Prostate gland (tissue), 2 donors: ENCODE measurements at places on chromosomes 2 and 18.

- no peak for DNase-seq
These were observed 4.5 kb upstream of the SFTPB start for GRCh38 chr2:85672456-85672855.

DNA sequence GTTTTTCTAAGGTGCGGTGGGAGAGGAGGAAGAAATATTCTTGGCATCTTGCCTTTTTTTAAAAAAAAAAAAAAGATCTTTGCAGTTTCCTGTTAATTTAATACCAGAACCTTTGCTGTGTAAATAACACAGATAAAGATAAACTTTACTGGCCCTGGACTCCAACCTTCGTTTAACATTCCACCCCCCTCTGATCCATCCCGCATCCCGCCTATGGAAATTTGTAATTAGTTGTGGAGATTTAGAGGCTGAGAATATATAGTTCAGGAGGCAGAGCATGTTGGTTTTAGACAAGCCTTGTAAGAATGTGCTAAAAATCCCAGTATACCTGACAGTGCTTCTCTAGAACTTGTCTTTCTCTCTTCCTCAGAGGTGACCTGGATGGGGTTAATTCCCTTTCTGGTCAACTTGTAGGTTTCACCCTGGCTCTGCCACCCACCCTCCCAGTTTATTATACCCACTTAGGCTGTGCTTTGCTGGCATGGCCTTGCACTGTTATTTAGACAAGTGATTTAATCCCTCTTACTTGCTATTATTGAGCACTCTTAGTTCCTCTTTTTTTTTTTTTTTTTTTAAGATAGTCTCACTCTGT, 2.9 kb upstream of the C2orf72 start:
- no peak for DNase-seq

- DNase-seq: no peak
These were observed 39.1 kb upstream of the PPP1R1C start for GRCh38 chr2:181946444-181947127.

GRCh38 chr2:241788572-241788971, 11.9 kb downstream of the GAL3ST2 start:
- DNase-seq: no peak

GRCh38 chr2:174836377-174836994, 72.2 kb upstream of the CHRNA1 start:
- no peak for DNase-seq

DNA sequence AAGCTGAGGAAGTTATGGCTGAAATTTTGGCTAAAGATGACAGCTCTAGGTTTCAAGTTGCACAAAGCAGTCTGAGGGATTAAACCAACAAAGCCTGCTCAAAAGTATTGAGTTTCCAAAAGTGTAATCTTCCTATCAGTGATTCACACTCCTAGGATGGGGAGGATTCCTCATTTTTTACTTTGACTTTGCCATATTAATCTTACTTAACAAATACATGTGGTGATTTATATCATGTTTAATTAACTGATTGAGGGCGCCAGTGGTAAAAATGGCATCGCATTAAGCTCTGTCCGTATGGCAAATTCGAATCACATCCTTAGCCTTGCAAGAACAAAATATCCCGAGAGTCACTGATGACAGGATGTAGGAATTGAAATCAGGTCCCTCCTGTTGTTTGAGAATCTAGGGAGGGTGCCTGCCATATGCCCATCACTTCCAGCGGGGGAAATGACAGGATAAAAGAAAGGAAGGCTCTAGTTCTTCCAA, 78.1 kb upstream of the ETAA1 start:
- DNase-seq: no peak

DNA sequence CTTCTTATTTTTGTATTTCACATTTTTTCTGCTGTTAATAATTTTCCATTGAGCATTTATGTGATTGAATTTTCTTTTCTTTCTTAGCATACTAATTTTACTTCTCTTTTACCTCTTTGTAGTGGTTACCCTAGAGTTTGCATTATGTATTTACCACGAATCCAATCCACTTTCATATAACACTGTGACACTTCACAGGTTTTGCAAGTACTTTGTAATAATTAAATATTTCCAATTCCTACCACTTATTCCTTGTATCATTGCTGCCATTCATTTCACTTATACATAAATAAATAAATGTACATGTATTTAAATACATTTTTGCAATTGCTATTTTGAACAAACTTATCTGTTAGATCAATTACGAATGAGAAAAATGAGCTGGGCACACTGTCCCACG, 110.8 kb downstream of the TGIF1 start:
- no peak for DNase-seq

DNA sequence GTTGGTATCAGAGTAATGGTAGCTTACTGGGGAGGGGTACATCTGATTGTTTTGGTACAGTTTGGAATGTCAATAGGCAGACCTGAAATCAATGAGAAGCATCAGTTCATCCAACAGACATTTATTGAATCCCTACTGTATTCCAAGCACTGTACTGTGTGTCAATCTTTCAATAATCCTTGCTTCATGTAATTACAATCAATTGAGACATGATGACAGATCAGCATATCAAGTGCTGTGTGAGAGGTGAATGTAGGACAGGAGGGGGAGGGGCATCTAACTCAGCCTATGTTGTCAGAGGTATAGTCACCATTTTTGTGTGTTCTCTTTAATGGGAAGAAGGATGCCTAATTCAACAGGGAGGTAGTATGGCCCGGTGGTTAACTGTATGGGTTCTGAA, 146.9 kb downstream of the SLC4A10 start:
- no peak for DNase-seq

DNA sequence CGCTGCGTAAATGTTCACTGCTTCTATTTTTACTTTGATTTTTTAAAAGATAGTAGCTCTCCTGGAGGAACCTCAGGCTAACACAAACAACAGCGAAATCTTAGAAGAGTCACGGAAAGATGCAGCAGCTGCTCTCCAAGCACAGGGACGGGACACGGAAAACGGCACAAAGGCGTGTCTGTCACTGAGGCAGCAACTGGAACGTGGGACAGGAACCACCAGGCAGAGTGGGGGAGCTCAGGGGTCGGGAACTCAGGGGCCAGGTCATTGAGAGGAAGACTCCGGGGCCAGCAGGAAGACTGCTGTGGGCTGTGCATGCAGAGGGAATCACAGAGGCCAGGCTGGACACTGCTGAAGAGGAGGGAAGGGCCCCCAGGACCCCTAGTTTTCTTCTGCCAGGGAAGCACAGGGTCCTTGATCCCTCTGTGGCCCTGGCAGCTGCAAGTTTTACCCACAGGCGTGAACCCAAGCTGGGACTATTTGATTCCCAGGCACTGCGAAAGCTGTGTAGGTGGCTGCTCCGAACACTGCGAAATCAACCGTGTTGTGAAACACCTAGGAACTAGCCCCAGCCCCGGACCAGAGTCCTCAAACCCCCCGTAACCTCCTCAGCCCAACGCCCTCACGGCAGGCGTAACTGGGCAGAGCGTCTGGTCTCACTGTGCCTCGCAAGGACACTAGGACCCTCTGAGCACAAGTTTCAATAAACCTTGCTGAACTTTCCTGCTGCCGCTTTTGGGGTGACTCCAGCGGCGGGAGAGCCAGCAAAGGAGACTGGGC, 263.0 kb downstream of the EIPR1 start:
- no peak for DNase-seq

DNA sequence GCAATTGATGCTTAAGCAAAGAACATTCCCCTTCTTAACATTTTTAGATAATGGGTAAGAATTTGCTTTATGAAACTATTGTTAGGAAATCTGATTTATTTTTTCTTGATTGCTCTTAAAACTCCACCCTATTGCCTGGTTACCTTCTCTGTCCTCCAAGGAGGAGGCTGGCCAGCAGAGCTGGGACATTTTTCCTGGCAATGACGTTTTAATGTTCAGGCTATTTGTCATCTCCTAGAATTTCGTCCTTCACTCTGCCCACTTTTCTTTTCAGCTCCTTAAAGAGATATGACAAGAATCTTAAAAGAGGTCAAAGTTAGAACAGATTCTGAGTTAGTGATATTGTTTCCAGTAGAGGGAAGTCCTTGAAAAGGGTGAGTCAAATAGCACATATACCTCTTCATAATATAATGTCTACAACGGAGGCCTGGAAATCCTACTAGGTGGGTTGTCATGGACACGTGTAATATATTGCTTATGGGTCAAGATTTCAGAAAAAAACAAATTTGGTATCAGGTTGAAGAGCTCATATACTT, 141.0 kb downstream of the CMPK2 start:
- DNase-seq: no peak

- DNase-seq: no peak
These were observed 53.4 kb downstream of the ZNF638 start for GRCh38 chr2:71385012-71385411.

GRCh38 chr2:173822889-173823542, 142.2 kb downstream of the SP3 start:
- no peak for DNase-seq

GRCh38 chr18:55840601-55841170, 252.7 kb upstream of the TCF4 start:
- DNase-seq: no peak

GRCh38 chr18:55262021-55262560, 302.8 kb upstream of the CCDC68 start:
- DNase-seq: no peak

DNA sequence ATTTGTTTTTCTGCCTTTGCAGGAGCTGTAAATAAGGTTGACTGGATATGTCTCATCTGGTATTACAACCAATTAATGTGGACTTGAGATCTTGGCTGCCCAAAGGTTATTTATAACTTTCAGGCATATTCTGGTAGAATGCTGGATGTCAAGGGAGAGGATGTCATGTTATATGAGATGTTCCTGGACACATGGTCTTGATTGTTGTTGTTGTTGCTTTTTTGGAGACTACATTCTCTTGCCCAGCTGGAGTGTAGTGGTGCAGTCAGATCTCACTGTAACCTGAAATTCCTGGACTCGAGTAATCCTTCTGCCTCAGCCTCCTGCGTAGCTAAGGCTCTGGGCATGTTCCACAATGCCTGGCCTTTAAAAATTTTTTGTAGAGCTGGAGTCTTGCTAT, 83.3 kb downstream of the LCLAT1 start:
- no peak for DNase-seq

- DNase-seq: no peak
These were observed 183.1 kb downstream of the FIGN start for GRCh38 chr2:163552758-163553157.

DNA sequence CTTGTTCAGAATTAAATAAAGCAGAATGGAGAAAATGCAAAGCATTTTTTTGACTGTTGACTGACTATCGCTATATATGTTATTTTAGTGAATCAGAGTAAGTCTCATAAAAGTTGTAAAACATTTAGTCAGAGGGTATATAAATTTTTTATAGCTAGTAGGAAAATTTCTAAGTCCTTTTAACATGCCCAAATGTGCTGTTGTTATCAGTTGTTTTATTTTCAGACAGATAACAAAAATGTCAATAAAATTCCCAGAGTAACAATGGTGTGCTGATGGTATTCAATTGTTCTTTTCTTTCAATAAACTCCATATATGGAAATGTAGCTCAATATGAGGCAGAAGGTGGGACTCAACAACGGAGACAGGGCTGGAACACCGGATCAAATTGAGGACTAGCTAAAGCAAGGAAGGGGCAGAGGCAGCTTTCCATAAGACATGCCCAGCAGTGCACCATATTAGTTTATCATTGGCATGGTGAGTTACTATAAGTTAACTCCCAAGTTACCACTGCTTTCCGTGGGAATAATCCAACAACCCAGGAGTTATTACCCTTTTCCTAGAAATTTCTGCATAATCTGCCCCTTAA, 26.6 kb downstream of the GULP1 start:
- DNase-seq: no peak
